ENCODE measurements at places on chromosomes 4 and X.

GRCh38 chrX:24080704-24081103 lies 25.9 kb downstream of the EIF2S3 start:
- DNase-seq = no peak

- DNase-seq = peak; percentile 13
Measured at GRCh38 chrX:65035446-65035770, 59.2 kb upstream of the ZC4H2 start.

GRCh38 chrX:21960569-21961541 lies 20.3 kb downstream of the SMS start:
- DNase-seq = no peak

DNA sequence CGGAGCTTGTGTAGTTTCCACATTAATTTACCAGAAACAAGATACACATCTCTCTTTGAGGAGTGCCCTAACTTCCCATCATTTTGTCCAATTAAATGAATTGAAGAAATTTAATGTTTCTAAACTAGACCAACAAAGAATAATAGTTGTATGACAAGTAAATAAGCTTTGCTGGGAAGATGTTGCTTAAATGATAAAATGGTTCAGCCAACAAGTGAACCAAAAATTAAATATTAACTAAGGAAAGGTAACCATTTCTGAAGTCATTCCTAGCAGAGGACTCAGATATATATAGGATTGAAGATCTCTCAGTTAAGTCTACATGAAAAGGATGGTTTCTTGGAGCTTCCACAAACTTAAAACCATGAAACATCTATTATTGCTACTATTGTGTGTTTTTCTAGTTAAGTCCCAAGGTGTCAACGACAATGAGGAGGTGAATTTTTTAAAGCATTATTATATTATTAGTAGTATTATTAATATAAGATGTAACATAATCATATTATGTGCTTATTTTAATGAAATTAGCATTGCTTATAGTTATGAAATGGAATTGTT lies at the start of gene FGB:
Gene FGB (plus strand): TSS at position 315 of the 558 bp plus-strand sequence. CDS start 8 bp downstream, at position 323.
- DNase-seq = no peak

DNA sequence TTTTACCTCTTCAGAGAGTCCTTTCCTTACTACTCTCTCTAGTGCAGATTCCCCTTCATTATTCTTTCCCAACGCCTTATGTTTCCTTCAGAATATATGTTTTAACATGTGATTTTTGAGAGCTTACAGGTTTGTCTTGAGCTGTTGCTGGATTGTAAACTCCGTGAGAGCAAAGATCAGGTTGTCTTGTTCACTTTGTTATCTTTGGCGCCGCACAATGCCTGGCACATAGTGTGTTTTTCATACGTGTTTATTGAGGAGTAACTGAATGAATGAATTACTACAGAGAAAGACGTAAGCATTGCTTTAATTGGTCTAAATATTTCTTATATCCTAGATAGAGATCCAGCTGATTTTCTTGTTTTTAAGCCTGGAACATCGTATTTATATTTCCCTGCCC lies 80.5 kb upstream of the SLC4A4 start:
- no peak for DNase-seq

- DNase-seq = no peak
Measured at GRCh38 chrX:141201962-141202361, 25.0 kb upstream of the LDOC1 start.

- no peak for DNase-seq
Measured at GRCh38 chrX:12249997-12250396, 111.7 kb downstream of the FRMPD4 start.

DNA sequence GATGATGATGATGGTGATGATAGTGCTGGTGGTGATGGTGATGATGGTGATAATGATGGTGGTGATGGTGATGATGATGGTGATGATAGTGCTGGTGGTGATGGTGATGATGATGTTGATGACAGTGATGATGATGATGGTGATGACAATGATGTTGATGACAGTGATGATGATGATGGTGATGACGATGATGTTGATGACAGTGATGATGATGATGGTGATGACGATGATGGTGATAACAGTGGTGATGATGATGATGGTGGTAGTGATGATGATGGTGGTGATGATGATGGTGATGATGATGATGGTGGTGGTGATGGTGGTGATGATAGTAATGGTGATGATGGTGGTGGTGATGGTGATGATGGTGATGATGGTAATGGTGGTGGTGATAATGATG lies 80.1 kb upstream of the MXRA5 start:
- no peak for DNase-seq

DNA sequence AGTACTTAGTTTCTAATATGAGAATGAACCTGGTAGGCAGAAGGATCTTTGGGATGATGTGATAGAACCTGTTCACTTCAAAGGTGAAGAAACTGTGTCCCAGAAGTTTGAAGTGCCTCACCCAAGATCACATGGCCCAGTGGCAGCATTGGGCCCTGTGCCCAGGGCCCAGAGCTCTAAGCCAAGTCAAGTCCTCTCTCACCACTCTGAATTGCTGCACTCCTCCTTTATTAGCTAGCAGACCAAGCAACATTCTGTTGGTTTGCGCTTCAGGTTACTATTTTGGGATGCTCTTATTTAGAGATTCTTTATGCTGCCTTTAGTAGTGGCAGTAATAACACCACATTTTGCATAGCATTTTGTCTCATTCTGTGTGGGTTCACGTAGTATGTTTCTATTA lies 82.7 kb downstream of the PARM1 start:
- no peak for DNase-seq

GRCh38 chr4:143382596-143382995 lies 45.9 kb downstream of the GAB1 start:
- no peak for DNase-seq

GRCh38 chrX:148871422-148872160 lies 371.2 kb downstream of the AFF2 start:
- DNase-seq = no peak

DNA sequence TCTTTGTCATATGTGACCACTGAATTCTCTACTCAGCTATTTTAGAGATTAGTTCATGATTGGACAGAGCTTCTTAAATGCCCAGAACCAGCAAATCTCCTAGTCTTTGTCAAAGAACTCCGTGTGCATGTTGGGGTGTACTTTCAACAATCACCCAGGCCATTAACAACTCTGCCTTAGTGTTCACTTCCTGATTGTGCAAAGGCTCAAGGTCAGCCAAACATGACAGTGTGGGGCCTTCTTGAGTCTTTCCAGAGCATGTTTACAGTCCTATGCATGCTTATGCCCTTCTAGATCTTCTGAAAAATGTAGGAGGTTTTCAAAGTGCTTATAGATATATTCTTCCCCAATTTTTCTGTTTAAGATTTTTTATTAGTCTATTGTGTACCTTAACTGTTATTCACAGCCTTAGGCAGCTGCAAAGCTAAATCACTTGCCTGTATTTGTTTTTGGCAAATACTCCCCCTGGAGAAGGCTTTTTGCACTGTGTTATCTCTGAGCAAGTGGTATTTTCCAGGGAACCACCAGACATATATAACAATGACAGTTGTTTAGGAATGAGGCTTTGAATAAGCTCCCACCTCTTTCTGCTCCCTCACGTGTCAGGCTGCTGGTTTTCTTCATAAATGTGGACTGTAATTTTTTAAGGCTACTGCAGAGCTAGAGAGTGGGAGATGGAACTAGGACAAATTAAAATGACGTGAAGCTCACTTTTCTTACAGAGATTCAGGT lies 24.0 kb upstream of the DRP2 start:
- no peak for DNase-seq

GRCh38 chrX:72309297-72310071 lies 3.8 kb upstream of the CITED1 start:
- no peak for DNase-seq

GRCh38 chr4:167079762-167080161 lies 154.5 kb downstream of the SPOCK3 start:
- no peak for DNase-seq

DNA sequence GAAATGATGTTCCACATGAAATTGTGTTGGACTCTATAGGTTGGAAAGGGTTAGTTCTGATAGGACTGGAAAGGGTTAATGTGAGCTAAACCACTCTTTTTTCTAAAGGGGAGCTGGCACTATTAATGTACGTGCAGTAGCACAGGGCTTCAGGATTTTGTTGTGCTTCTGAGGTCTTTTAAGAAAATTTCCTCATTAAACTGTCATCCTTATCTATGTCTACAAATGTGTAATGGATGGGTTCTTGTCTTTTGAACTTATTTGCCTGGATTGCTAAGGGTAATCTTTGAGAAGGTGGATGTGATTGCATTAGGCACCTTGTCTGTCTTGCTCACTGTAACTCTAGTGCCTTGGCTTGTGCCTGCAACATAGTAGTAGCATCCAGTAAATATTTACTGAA lies 106.0 kb upstream of the SLC4A4 start:
- no peak for DNase-seq

GRCh38 chr4:109947918-109948317 lies 35.2 kb downstream of the EGF start:
- no peak for DNase-seq

DNA sequence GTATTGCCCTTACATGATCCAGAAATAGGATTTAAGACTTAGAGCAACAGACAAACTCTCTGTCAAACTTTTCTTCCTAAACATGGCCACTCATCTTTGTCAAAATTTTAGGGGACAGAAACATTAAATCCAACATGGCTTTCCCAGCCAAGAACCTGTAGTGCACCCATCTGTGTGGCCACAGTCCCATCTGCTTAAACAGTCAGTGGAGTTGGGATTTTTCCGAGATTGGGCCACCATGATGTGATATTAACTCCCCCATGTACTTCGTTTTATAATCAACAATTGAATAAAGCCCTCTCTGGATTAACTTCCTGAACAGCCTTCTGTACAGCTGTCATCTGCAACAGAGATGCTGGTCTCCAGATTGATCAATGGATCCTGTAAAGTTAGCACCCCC lies 28.9 kb downstream of the TMEM144 start:
- no peak for DNase-seq

- peak; percentile 5 for DNase-seq
Measured at GRCh38 chrX:74249963-74250362, 54.0 kb upstream of the ZCCHC13 start.

DNA sequence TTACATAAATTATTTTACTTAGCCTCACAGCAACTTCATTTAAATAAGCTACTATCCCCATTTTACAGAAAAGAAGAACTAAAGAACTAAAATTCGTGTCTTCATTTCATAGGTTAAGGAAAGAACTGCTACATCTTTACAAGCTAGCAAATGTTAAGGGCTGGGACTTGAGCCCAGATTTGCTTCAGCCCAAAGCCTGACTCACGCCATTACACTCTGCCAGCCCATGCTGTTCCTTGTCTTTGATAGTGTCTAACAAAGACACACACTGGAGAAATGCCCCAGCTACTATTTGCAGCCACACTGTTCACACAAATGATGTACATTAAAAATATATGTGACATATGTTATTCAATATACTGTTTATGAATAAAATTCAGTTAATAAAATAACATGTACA lies 29.0 kb upstream of the ERVMER34-1 start:
- no peak for DNase-seq

DNA sequence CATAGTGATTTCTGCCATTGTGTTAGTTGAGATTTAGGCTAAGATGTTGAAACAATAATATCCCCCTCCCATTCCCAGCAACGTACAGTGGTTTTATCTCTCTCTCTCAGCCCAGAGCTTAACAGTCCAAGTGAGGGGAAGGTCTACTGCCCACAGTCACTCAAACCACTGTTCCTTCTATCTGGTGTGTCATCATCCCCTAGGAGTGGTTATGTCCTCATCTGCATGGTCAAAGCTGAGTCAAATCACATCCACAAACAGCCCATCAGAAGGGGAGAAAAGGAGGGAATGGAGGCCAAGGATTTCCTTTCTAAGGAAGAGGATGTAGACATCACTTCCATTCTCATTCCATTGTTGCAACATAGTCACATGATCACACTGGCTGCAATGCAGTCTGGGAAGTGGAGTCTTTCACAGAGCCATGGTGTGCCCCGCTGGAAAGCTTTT lies 42.8 kb upstream of the CHRNA9 start:
- peak; percentile 47 for DNase-seq

DNA sequence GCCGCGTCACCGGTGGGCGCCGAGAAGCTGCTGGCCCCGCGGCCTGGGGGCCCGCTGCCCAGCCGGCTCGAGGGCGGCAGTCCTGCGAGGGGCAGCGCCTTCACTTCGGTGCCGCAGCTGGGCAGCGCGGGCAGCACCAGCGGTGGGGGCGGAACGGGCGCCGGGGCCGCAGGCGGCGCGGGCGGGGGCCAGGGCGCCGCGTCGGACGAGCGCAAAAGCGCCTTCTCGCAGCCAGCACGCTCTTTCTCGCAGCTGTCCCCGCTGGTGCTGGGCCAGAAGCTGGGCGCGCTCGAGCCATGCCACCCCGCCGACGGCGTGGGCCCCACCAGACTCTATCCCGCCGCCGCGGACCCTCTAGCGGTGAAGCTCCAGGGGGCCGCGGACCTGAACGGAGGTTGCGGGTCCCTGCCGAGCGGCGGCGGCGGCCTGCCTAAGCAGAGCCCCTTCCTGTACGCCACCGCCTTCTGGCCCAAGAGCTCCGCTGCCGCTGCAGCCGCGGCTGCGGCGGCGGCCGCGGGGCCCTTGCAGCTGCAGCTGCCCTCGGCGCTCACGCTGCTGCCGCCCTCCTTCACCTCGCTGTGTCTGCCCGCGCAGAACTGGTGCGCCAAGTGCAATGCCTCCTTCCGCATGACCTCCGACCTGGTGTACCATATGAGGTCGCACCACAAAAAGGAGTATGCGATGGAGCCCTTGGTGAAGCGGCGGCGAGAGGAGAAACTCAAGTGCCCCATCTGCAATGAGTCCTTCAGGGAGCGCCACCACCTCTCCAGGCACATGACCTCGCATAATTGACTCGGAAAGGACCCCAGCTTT lies 5.6 kb downstream of the PRDM8 start:
- peak; percentile 48 for DNase-seq

GRCh38 chr4:4430492-4431195 lies 43.7 kb downstream of the NSG1 start:
- DNase-seq = peak; percentile 77

GRCh38 chr4:185987961-185988627 lies 80.9 kb upstream of the TLR3 start:
- DNase-seq = no peak

GRCh38 chr4:11719879-11720278 lies 291.2 kb upstream of the HS3ST1 start:
- DNase-seq = no peak

DNA sequence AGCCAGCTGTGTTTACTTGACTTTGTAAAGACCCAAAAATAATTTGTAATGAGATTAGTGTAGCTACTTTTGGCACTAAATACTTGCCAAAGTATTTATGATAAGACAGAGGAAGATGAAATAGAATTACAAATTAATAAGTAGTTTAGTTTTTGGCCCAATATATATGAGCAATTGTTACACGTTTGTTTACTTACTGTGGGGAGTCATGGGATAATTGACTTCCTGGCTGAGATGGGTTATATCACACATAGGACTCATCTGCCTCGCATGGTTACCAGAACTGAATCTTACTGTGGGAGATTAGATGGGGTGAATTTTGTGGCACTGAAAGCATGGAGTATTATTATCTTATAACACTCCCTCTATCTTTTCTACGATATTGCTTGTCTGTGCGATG lies 66.6 kb downstream of the INTS12 start:
- DNase-seq = no peak

GRCh38 chr4:34108391-34108790 lies 2135.9 kb downstream of the ARAP2 start:
- no peak for DNase-seq

- DNase-seq = no peak
Measured at GRCh38 chrX:38170556-38170955, 50.1 kb downstream of the SRPX start.

GRCh38 chr4:118005883-118006282 lies 28.4 kb upstream of the NDST3 start:
- peak; percentile 13 for DNase-seq
